ENCODE measurements at places on chromosomes 5 and 9. TPM values are rescaled to one million over a fixed set of nuclear protein-coding genes. Genes with fewer than 3 reads are reported as not detected.

GRCh38 chr9:76687861-76688391 lies 76.3 kb upstream of the PCA3 start:
- DNase-seq, result no peak

The PCA3 gene
- 0.26 TPM for total RNA-seq

GRCh38 chr9:125447202-125447802 lies 185.7 kb downstream of the GAPVD1 start:
- no peak for DNase-seq

The SLC6A18 gene
- total RNA-seq, result not detected

GRCh38 chr9:89177012-89177943 lies 1.3 kb downstream of the SHC3 start:
- no peak for DNase-seq

The NPR3 gene
- 21.7 TPM for total RNA-seq

GRCh38 chr5:80625230-80625629 lies 29.2 kb upstream of the MSH3 start:
- no peak for DNase-seq

DNA sequence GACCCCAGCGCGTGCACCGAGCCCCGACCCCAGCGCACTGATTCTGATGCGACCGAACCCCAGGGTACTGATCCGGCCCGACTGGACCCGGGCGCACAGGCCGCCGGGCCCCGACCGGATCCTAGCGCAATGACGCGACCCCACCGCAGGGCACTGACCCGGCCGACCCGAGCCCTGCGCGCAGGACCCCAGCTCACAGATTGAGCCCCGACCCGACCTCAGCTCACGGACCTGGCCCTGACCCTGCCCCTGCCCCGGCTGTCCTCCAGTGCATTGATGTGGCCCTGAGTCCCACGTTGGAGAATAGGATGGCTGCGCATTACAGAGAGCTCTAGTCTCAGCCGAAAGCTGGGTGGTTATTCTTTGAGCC lies 438 bp downstream of the TRIP13 start:
- DNase-seq, result no peak

DNA sequence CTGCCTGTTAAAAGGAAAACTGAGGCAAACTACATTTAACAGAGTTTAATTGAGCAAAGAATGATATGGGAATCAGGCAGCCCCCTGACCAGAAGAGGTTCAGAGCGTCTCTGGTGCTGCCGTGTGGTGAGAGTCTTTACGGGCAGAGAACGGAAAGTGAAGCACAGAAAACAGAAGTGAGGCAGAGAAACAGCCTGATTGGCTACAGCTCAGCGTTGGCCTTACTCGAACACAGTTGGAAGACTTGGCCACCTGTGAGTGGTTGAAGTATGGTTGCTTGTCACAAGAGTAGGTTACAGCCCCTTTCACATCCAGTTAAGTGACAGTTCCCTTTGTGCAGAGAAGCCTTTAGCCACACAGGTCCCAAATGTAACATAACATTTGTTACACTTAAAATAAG lies 16.9 kb upstream of the FBP1 start:
- no peak for DNase-seq

- no peak for DNase-seq
These were observed 11.2 kb downstream of the MRPS27 start for GRCh38 chr5:72308853-72309191.

The NTNG2 gene
- total RNA-seq, result 2.8 TPM

The DOCK8 gene
- 12.5 TPM for total RNA-seq

- no peak for DNase-seq
These were observed 349.9 kb downstream of the SH3GL2 start for GRCh38 chr9:17928768-17929167.

DNA sequence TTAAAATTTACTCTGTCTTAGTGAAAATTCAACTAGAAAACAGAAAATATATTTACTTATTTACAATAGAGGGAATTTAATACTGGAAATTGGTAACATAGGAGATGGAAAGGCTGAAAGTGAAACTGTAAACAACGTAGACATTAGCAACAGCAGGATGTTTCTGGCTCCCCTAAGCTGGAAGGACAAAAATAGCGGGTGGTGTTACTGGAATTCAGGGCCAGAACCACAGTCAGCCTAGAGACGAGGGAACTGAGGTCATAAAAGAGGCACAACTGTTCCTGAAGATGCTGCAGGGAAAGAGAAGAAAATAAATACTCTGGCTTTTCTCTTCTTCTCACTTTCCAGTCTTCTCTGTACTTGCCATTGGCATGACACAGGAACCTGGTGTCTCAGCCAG lies 80.4 kb upstream of the NIPBL start:
- no peak for DNase-seq

- DNase-seq, result no peak
These were observed 19.9 kb upstream of the GLIPR2 start for GRCh38 chr9:36116593-36116992.

DNA sequence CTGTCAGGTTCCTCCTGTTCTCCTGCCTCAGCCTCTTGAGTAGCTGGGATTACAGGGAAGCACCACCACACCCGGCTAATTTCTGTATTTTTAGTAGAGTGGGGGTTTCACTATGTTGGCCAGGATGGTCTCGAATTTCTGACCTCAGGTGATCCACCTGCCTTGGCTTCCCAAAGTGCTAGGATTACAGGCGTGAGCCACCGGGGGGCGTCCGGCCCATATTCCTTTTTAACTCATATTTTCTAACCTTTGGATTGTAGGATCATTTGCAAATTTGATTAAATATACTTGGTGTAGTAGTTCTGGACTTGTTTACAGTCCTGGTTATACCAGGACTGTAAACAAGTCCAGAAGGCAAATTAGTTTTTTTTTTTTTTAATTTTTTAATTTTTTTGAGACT lies 4.3 kb downstream of the TCERG1 start:
- DNase-seq, result no peak

- no peak for DNase-seq
These were observed 4.8 kb downstream of the MCIDAS start for GRCh38 chr5:55222092-55222984.

The TGFBI gene
- 394 TPM for total RNA-seq

The ALDH1A1 gene
- total RNA-seq, result 67.9 TPM

The NXNL2 gene
- total RNA-seq, result 1.9 TPM

DNA sequence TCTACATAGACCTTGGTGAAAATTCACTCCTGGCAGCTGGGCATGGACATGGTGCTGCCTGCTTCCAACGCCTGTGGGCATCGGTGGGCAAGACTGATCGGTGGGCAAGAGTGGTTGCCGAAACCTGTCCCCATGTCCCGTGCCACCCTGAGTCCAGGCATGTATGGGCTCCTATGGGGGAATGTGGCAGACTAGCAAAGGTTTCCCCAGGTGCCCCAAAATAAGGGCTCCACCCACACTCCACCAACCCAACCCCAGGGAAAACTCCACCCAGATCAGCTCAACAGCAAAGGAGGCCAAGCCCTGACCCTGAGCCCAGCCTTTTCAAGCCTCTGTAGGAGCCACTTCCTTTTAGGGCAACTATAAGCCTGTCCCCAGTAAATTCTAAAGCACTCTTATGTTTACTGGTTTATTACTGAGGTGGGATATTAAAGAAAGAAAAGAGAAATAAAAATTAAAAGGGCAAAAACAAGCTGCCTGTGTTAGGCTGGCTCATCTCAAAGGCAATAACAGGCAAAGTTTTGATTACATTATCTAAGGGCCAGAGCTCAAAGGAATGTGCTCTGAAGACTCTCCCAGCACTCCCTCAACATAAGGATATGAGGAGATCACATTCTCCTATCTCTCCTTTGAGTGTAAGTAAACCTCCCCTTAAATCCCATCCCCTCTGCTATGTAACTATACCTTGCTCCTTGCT lies 8.9 kb upstream of the SPATA31E1 start:
- no peak for DNase-seq

Data from urinary bladder (tissue), 4 donors.